ENCODE measurements at places on chromosomes 2 and 18. TPM values are rescaled to one million over a fixed set of nuclear protein-coding genes. Genes with fewer than 3 reads are reported as not detected.
A peak's percentile ranks its signal among the peaks of the same experiment; 100 is the strongest.

GRCh38 chr2:239300242-239300641 is 100.6 kb downstream of the HDAC4 start:
- peaks cover 34% of the 10 kb centered on the region for H3K4me1 ChIP-seq
- DNase-seq: no peak
- no peaks in the 10 kb centered on the region for H3K36me3 ChIP-seq
- H3K27ac ChIP-seq: no peak overlapping the region
- peak overlapping the region; percentile 10 for H3K4me3 ChIP-seq
- H3K27me3 ChIP-seq: no peaks in the 10 kb centered on the region

DNA sequence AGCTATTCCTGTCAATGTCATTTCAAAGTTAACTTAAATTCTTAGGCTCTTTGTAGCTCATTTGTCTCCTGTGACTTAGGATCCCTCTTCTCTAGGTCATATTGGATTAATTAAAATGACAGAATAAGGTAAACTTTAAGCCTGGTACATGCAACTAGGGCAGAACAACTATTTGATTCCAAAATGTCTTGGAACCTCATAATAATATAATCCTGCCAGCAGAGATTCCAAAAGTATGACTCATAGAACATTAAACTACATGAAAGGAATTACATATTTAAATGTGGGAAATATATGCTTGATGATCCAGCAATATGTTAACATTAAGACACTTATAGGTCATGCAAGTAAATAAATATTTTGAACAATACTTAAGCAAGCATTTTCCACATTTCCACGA is 63.3 kb downstream of the COL3A1 start:
- no peak overlapping the region for H3K27ac ChIP-seq
- no peaks in the 10 kb centered on the region for H3K27me3 ChIP-seq
- H3K36me3 ChIP-seq: no peaks in the 10 kb centered on the region
- DNase-seq: no peak
- H3K4me1 ChIP-seq: no peaks in the 10 kb centered on the region

- no peak overlapping the region for H3K27ac ChIP-seq
- H3K4me3 ChIP-seq: no peak overlapping the region
- H3K4me1 ChIP-seq: no peaks in the 10 kb centered on the region
- H3K36me3 ChIP-seq: no peaks in the 10 kb centered on the region
- no peaks in the 10 kb centered on the region for H3K27me3 ChIP-seq
Observed at GRCh38 chr18:73240899-73241298, 373.1 kb upstream of the NETO1 start.

GRCh38 chr2:241846406-241846805 is 12.3 kb downstream of the PDCD1 start:
- no peaks in the 10 kb centered on the region for H3K27me3 ChIP-seq
- no peak for DNase-seq
- no peak overlapping the region for H3K27ac ChIP-seq
- no peak overlapping the region for H3K4me3 ChIP-seq
- H3K4me1 ChIP-seq: no peaks in the 10 kb centered on the region
- no peaks in the 10 kb centered on the region for H3K36me3 ChIP-seq

- no peak for DNase-seq
- no peaks in the 10 kb centered on the region for H3K4me1 ChIP-seq
- no peaks in the 10 kb centered on the region for H3K27me3 ChIP-seq
Observed at GRCh38 chr2:126932529-126932928, 33.8 kb downstream of the TEX51 start.

DNA sequence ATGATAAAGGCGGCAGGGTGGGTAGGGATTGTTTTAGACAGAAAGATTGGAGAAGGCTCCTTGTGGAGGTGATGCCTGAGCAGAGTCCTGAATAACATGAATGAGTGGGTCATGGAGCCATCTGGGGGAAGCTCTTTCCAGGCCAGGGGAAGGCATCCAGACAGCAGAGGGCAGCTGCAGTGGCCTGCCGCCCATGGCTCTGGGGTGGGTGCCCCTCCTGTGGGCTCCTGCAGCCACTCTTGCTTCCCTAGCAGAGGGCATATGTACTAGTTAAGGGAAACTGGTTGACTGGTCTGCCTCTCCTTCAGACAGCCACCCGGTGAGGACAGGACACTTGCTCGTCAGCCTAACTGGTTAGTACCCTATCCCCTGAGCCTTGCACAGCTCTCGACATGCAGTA is 46.5 kb upstream of the SLC1A4 start:
- no peaks in the 10 kb centered on the region for H3K27me3 ChIP-seq
- H3K4me3 ChIP-seq: no peak overlapping the region
- no peaks in the 10 kb centered on the region for H3K4me1 ChIP-seq
- DNase-seq: no peak

Gene HAAO
- 8.2 TPM for total RNA-seq

Gene MC2R
- not detected for total RNA-seq

DNA sequence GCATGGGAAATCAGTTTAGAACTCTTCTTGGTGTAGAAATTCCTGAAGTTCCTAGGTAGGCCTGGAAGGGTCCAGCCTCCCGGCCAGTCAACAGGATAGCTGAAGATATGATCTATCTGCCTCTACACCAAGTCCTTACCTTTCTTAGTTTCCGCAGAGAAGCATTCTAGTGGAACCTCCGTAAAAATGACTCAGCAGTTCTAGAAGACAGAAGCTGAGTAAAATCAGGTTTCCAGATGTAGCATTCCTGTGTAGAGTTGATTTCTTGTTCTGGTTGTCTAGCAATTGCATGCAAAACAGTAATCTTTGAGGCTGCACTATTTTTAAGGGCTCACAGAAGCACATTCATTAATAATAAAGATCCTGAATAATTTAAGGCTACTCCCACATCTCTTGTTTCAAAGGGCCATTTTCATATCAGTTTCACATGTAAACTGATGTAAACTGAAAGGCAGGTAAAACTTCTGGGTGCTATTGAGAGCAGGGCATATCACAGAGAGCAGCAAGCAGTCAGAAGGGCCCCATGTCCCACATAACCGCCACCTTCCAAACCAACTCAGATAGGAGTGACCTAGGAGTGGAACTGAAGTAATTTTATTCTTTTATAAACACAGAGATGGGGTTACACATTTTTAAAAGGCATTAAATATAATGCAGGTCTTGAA is 3.2 kb upstream of the DYTN start:
- no peak overlapping the region for H3K4me3 ChIP-seq
- no peak for DNase-seq
- H3K27ac ChIP-seq: no peak overlapping the region
- no peaks in the 10 kb centered on the region for H3K27me3 ChIP-seq
- no peaks in the 10 kb centered on the region for H3K4me1 ChIP-seq
- no peaks in the 10 kb centered on the region for H3K36me3 ChIP-seq

GRCh38 chr2:60478660-60479059 is 74.8 kb downstream of the BCL11A start:
- H3K27ac ChIP-seq: no peak overlapping the region
- peak; percentile 17 for DNase-seq
- peaks cover 8% of the 10 kb centered on the region for H3K4me1 ChIP-seq
- H3K27me3 ChIP-seq: no peaks in the 10 kb centered on the region
- no peaks in the 10 kb centered on the region for H3K36me3 ChIP-seq
- no peak overlapping the region for H3K4me3 ChIP-seq

Gene UGT1A5
- 2.4 TPM for total RNA-seq

DNA sequence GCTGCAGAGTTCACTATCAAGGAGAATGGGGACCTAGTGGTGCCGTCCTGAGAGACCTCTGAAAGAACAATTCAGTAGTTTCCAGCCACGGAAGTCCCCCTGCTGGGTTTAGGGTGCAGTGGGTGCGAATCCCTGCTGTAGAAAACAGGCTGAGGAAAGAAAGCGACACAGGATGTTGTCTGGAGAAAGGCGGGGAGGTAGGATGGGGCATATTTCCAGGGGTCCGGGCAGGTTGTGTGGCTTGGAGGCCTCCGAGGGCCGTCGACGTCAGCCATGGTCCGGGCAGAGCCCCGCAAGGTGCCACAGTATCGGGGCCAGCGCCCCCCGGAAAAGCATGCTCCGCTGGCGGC is 807 bp upstream of the CREB1 start:
- H3K4me3 ChIP-seq: peak overlapping the region; percentile 76
- peak overlapping the region; percentile 100 for H3K27ac ChIP-seq
- no peaks in the 10 kb centered on the region for H3K36me3 ChIP-seq
- peak; percentile 49 for DNase-seq
- H3K4me1 ChIP-seq: peaks cover 10% of the 10 kb centered on the region

DNA sequence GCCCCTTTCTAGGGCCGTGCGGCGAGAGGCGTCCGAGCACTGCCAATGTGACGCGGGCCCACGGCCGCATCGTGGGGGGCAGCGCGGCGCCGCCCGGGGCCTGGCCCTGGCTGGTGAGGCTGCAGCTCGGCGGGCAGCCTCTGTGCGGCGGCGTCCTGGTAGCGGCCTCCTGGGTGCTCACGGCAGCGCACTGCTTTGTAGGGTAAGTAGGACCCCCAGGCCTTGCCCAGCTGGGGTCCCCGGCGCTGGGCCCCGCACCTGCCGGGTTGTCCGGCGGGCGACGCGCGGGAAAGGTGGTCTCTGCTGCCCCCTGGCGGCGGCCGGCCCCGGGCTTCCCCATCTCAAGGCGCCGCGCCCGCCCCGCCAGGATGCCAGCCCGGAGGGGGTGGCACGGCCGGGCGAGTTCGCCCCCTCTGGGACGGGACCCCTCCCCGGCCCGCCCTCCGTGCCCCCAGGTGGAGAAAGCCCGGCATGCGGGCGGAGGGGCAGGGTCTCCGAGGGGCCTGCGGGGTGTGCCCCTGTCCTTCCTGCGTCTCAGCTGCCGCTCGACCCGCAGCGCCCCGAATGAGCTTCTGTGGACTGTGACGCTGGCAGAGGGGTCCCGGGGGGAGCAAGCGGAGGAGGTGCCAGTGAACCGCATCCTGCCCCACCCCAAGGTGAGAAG is 1.9 kb downstream of the PRSS56 start:
- H3K27me3 ChIP-seq: peaks cover 40% of the 10 kb centered on the region
- H3K36me3 ChIP-seq: no peaks in the 10 kb centered on the region
- DNase-seq: peak; percentile 57
- no peak overlapping the region for H3K4me3 ChIP-seq
- H3K4me1 ChIP-seq: peaks cover 3% of the 10 kb centered on the region

- H3K27me3 ChIP-seq: no peaks in the 10 kb centered on the region
- no peak overlapping the region for H3K27ac ChIP-seq
- H3K4me1 ChIP-seq: peaks cover 1% of the 10 kb centered on the region
- no peak for DNase-seq
- no peaks in the 10 kb centered on the region for H3K36me3 ChIP-seq
Observed at GRCh38 chr2:112636605-112637288, 9.0 kb upstream of the SLC20A1 start.

Gene ANTXR1
- total RNA-seq: 8.1 TPM

GRCh38 chr2:118548880-118549488 is 298.5 kb downstream of the EN1 start:
- no peaks in the 10 kb centered on the region for H3K4me1 ChIP-seq
- no peaks in the 10 kb centered on the region for H3K36me3 ChIP-seq
- DNase-seq: no peak
- H3K4me3 ChIP-seq: no peak overlapping the region

Data from colonic mucosa (tissue), 4 donors.